ENCODE measurements at places on chromosomes 3 and 15. TPM values are rescaled to one million over a fixed set of nuclear protein-coding genes. Genes with fewer than 3 reads are reported as not detected.

GRCh38 chr15:82848241-82848993, 39.0 kb downstream of the WHAMM start:
- no peak for DNase-seq

- no peak for DNase-seq
Measured at GRCh38 chr3:45259133-45259532, 33.0 kb upstream of the TMEM158 start.

DNA sequence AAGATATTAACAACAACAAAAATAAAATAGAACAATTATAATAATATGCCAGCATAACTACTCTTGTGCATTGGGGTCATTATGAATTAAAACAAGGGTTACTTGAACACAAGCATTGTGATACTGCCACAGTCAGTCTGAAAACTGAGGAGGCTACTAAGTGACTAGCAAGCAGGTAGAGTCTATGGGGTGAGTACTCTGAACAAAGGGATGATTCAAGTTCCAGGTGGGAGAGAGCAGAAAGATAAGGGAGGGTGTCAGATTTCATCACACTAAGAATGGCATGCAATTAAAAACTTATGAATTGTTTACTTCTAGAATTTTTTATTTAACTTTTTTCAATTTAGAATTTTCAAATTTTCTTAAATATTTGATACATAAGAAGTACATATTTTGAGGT, 754.4 kb upstream of the GOLIM4 start:
- DNase-seq, result no peak

DNA sequence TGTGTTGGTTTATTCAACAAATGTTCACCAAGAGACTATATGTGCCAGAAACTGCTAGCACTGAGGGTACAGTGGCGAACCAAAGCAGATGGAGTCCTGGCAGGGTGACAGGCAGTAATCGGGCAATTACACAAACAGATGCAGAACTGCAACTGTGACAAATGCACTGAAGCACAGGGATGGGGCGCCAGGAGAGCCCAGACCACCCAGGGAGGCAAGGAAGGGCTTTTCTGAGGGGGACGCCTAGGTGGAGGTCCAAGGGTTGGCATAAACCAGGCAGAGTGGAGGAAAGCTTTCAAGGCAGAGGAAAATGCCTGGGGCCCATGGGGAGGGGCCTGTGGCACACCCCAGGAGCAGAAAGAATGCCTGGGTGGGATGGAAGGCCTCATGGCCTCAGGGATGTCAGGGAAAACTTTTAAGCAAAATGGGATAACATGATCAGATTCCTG, 5.5 kb downstream of the DIS3L start:
- no peak for DNase-seq

GRCh38 chr3:62201438-62202035, 171.8 kb downstream of the FEZF2 start:
- no peak for DNase-seq

DNA sequence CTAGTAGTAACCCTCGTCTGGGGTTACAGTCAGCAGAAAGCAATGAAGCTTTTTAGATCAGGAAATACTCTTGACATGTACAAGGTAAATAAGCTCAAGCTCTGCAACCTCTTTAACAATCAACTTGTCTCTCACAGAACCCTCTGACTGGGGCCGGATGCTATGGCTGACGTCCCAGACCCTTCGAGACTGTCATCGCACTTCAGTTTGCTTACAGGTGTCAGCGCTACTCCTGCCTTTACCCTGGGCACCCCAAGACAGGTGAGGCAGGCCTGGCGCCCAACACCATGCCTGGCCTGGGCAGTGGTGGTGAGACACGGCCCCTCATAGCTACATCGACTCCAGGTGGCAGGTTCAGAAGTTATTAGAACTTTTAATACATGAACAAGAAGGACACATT, 30.6 kb downstream of the LRRFIP2 start:
- no peak for DNase-seq

- no peak for DNase-seq
Measured at GRCh38 chr3:106261396-106261795, 392.6 kb upstream of the CBLB start.

- DNase-seq, result no peak
Measured at GRCh38 chr3:195105841-195106417, 165.0 kb downstream of the XXYLT1 start.

DNA sequence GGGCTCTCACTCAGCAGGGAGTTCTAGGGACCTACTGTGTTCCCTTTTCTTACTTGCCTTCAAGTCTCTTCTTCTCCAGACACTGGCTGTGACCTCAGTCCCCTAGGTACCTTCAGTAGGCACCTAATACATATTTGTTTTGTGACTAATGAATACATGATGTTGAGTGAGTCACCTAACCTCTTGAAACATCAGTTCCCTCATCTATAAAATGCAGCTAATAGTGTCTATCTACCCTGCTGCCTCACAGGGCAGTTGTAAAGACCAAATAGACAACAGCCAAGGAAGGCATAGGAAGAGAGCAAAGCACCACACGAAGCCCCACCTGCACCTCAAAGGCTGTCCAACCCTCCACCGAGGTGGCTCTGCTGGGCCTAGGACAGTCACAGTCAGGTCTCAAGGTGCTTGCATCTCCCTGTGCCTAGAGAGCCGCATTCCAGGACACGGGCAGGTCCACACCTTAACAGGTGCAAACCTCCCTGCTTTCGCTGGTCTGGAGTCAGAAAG, 29.1 kb downstream of the DAPK2 start:
- DNase-seq, result no peak

DNA sequence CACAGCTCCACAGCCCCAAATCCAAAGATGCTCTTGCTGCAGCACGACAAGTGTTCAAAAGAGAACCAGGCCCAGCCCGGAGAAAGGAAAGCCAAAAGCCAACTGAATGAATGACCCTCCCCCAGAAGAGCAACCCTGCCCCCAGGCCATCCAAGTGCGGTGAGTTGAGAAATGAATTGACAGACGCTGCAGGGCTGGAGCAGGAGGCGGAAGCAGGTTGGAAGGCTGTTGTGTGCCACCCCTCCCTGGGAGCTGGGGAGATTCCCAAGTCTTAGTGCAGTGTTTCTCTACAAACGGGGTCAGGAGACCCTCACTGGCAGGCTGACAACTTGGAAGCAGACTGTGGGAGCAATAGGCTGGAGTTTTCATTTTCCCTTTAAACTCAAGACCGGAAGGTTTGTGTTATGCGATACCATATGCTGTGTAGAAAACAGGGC, 3.5 kb upstream of the SPTBN5 start:
- DNase-seq, result no peak

DNA sequence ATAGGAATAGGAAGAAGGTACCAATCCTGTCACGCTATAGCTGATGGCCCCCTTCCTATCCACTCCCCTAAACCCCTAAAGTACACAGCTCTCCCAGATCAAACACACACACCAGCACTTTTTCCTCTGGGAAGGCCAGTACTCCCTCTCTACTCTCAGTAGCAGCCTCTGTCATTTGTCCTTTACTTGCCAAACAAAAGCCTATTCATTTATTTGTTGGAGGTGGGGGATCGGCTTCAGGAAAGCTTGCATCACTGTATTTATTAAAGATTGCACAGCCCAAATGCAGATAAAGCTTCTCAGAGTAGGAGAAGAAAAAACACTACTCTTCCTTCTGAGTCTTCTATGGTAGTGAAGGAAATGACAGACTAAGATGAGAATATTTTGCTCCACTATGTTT, 429.7 kb upstream of the RASGRP1 start:
- DNase-seq, result no peak

- no peak for DNase-seq
Measured at GRCh38 chr3:4712109-4712508, 219.0 kb downstream of the ITPR1 start.

GRCh38 chr15:50943638-50944037, 35.2 kb downstream of the AP4E1 start:
- DNase-seq, result no peak

DNA sequence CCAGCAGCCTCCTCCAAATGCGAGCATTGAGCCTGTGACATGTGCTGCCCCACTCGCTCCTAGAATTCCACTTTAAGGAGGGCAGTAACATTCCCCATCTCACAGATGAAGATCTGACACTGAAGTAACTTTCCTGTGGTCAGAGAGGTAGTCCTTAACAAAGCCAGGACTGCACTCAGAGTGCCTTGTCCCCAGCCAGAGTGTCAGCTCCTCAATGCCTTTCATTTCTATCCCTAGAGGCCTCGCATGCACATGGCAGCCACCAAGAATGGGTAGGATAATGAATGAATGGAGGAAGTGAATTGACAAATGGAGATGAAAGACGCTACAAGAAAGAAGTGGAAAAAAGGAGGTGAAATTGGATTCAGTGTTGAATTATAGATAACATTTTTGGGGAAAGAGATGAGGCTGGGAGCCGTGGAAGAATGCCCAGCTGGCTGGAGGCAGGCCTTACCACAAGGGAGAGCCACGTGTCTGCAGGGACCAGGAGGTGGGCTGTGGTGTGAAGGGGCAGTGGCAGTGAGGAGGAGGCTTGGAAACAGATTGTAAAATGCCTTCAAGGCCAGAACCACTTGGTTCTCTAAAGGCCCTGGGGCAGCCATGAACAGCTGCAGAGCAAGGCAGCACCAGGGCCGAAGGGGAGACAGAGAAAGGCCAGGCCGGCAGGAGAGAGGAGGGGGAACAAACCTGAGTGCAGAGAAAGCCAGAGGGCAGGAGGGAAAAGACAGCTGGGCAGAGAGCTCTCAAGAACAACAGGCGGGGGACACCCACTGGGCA, 10.4 kb downstream of the CFAP92 start:
- DNase-seq, result no peak

The TP63 gene
- total RNA-seq, result 0.58 TPM

The ROPN1 gene
- total RNA-seq, result not detected

The ADGRG7 gene
- not detected for total RNA-seq

The CXCR6 gene
- total RNA-seq, result 49.7 TPM

The KLF15 gene
- total RNA-seq, result not detected

The SAMMSON gene
- total RNA-seq, result not detected

The MUC20 gene
- 1.9 TPM for total RNA-seq

The MAGEL2 gene
- total RNA-seq, result not detected

The FOXB1 gene
- total RNA-seq, result 2.8 TPM

All from activated CD8-positive, alpha-beta memory T cell treated with anti-CD3 and anti-CD28 coated beads, Interleukin-2, amount 10 ng/mL, durations not matched to agents 7 days and 5 days (primary cell).